ENCODE measurements at places on chromosomes 4 and X. TPM values are rescaled to one million over a fixed set of nuclear protein-coding genes. Genes with fewer than 3 reads are reported as not detected.

Gene GSPT2
- 14.7 TPM for total RNA-seq

Gene SSX4
- total RNA-seq = not detected

Gene REPS2
- total RNA-seq = 1.2 TPM

Gene ETDA
- not detected for total RNA-seq

Gene C4orf51
- not detected for total RNA-seq

Gene HGFAC
- 0.52 TPM for total RNA-seq

GRCh38 chr4:74218201-74218600, 60.3 kb downstream of the MTHFD2L start:
- DNase-seq = peak; percentile 31

- peak; percentile 75 for DNase-seq
These were observed 17.3 kb upstream of the UVSSA start for GRCh38 chr4:1329408-1330371.

DNA sequence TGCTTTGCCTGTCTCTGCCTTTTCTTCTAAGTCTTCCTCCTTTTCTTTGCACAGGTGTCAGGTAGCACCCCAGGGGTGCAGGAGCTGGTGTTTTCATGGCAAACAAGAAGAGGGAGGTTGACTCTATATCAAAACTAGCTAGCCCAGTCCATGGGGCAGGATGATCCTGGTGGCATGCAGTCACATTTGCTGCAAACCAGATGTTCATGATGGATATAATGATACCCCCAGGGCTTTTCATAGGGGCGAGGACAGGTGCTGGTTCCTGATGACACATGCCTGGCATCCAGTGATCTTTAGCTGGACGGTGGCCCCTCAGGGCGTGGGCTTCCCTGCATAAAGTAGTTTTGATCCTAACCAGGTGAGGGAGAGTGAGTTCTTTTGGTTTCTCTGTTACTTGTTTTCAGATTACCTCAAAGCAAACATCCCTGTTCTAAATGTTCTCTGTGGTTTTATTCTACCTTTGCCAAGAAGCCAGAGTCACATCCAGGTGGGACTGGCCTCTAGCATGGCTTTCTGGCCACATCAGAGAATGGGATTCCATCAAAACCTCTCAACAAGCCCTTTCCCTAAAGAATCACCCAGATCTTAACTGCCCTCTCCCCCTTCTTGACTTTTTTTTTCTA, 11.2 kb upstream of the UBA6 start:
- no peak for DNase-seq

DNA sequence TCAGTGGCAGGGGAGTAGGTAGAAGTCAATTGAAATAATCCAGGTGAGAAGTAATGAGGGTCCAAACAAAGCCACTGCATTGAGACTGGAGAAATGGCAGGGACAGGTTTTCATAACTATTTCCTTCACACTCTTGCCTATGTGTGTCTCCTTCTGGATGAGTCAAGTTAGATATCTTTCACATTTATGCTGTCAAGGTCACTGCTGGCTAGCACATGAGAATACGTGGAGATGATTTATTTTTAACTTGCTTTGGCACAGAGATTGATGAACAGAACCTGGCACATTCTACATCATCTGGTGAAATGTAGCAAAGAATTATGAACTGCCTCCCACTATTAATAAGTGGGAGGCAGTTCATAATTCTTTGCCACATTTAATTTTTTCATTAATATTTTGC, 66.7 kb upstream of the BOD1L1 start:
- no peak for DNase-seq

GRCh38 chrX:8845060-8845459, 43.9 kb upstream of the FAM9A start:
- peak; percentile 82 for DNase-seq

DNA sequence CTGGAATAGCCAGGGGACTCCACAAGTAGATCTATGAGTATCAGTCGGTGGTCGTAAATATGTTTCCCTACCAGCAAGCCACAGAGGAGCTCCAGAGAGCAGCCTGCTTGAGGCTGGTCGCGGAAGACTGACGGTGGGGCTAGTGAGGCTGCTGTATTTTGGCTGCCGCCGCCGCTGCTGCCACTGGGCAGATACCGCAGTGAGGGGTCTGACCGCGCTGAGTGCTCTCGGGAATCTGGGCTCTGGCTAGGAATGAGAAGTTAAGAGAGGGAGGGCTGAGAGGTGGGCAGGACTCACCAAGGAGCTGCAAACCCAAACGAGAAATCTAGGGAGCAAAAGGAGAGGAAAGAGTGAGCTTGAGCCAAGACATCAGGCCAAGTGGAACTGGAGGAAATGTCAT, at the start of gene EXOC1L:
TSS of gene EXOC1L (plus strand) at position 157 of the 400 bp plus-strand sequence. CDS start at position 394, 237 bp downstream.
- DNase-seq = no peak

DNA sequence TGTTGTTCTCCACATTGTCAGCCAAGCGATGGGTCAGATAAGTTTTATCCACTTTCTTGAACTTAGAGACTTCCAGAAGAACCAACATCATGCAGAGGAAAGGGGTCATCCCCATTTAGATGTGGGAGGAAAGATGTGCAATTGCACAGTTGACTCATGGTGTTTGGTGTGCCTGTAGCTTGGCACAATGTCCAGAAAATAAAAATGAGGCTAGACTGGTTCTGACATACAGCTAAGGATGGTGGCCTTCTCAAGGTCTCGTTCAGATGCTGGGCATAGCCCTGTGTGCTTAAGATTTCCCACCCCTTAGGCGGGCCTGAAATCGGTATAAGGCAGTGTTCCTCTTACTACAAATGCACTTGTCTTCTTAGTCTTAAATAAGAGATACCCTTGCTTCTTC, 101.1 kb downstream of the PCDH7 start:
- DNase-seq = no peak

DNA sequence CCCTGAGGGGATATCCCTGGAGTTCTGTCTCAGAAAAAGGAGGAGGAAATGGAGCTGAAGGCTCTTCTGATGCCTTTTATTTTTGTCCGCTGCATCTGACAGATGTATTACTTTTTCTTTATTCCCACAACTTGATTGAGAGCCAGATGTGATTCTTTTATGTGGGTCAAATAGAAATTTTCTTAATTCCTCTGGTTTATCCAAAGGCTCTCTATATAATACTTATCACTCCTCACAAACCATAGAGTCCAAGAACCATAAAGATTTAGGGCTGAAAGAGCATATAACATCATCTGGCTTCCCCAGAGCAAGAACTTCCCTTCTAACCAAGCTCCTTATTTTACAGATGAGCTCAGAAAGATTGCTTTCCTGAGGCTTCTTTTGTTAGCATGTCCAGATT, 756.7 kb upstream of the FAM241A start:
- DNase-seq = no peak

DNA sequence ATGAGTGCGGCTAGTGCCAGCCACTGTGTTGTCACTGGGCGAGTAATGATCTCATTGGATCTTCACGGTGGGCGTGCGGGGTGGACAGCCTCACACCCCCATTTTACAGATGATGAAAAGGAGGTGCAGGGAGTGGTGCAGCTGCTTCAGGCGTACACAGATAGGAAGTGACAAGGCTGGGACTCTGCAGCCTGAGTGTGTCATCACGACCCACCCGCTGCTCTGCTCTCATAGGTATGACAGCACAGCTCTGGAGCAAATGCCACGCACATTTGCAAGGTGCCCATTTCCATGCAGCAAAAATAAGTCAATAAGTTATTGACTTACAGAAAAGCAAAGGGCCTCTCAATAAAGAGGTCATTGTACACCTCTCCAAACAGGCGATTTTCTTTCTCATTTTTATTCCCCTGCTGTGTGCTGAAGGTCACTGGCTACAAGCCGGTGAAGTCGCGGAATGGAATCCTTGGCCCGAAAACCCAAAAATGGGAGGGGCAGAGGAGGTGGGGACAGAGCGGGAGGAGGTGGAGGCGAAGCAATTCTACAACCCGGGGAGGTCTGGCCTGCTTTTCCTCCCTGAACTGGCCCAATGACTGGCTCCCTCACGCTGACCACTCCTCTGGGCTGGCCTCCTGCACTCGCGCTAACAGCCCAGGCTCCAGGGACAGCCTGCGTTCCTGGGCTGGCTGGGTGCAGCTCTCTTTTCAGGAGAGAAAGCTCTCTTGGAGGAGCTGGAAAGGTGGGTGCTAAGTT, at the start of gene SOD3:
TSS of gene SOD3 (plus strand) at position 658 of the 750 bp plus-strand sequence. CDS start 3,949 bp downstream, outside the sequence.
- peak; percentile 88 for DNase-seq

GRCh38 chr4:8156617-8157016, 2.0 kb downstream of the ABLIM2 start:
- DNase-seq = no peak

GRCh38 chr4:38600575-38600974, 63.4 kb upstream of the KLF3 start:
- no peak for DNase-seq

- DNase-seq = peak; percentile 31
These were observed 13.9 kb upstream of the ETDC start for GRCh38 chrX:135295238-135295943.

- peak; percentile 6 for DNase-seq
These were observed 34.6 kb downstream of the CNKSR2 start for GRCh38 chrX:21408788-21409187.

- no peak for DNase-seq
These were observed 30.3 kb downstream of the CCNG2 start for GRCh38 chr4:77187322-77187721.

GRCh38 chr4:61292322-61292721, 92.2 kb downstream of the ADGRL3 start:
- DNase-seq = no peak

- DNase-seq = no peak
These were observed 49.3 kb upstream of the PGRMC1 start for GRCh38 chrX:119186763-119187162.

- peak; percentile 38 for DNase-seq
These were observed 110.7 kb upstream of the GALNT7 start for GRCh38 chr4:173057901-173058300.

DNA sequence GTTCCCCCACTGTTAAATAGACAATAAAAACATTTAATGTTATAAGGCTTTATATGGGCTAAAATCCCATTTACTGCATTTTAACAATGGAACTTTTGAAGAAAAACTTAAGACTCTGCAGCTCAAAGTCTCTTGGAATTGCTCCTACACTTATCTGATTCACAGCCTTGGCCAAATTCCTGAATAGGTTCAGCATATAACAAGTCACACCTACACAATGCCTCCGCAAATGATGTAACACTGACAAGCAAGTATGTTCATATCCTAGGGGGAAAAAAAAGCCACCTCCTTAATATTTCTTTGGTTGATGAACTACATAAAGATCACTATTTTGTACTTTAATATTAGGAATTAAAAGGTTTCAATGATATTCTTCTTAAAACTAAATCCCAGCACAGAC, 34.5 kb downstream of the RPS6KA6 start:
- DNase-seq = peak; percentile 57
